ENCODE measurements at places on chromosomes 6 and 20. TPM values are rescaled to one million over a fixed set of nuclear protein-coding genes. Genes with fewer than 3 reads are reported as not detected.

RIPPLY2 gene
- not detected for total RNA-seq

SPTLC3 gene
- total RNA-seq = 7.3 TPM

OOEP gene
- total RNA-seq = not detected

STX11 gene
- 45.4 TPM for total RNA-seq

TRIM15 gene
- not detected for total RNA-seq

ZC3H12D gene
- 5.8 TPM for total RNA-seq

TRIM40 gene
- not detected for total RNA-seq

Measured in subcutaneous adipose tissue (tissue), 4 donors.